ENCODE measurements at places on chromosomes 4 and X.

GRCh38 chr4:168509786-168510185, 12.9 kb downstream of the PALLD start:
- DNase-seq = no peak

GRCh38 chr4:22456291-22456690, 59.6 kb downstream of the ADGRA3 start:
- no peak for DNase-seq

GRCh38 chr4:86497980-86498862, 95.9 kb upstream of the PTPN13 start:
- peak; percentile 60 for DNase-seq

DNA sequence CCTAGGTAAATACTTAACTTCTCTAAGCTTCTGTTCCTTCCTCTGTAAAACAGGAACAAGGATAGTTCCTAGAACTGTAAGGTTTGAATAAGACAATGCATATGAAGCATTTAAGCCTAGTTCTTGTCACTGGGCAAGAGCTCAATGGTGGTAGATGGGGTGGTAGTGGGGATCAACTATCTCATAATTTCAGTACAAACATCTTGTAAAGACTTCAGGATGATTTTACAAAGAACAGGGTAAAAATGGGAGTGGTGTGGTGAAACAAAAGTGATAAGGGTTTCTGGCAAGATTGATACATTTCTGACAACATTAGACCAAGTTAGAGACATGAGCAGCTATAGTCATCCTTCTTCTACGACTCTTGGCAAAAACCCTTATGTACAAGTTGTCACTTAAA, 137.8 kb downstream of the SCFD2 start:
- no peak for DNase-seq

- DNase-seq = no peak
These were observed 335.7 kb upstream of the RASGEF1B start for GRCh38 chr4:81807386-81807785.

DNA sequence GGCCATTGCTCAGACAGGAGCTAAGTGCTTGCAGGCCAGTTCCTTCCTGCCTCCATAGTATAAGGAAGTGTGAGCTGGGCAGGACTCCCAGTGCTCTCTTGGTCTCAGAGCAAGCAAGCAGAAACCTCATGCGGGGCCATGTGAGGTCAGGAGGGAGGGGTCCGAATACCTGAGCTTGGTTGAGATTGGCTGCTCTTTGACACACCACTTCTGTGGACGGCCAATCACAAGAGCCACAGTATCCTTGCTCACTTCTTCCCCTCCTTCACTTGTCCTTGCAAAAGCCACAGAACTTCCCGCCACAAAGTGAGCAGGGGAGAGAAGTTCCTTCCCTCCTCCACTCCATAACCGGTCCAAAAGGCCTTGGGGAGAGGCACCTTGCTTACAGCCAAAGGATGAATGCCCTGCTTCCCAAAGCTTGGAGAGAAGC, 56.7 kb downstream of the PRPS1 start:
- no peak for DNase-seq

DNA sequence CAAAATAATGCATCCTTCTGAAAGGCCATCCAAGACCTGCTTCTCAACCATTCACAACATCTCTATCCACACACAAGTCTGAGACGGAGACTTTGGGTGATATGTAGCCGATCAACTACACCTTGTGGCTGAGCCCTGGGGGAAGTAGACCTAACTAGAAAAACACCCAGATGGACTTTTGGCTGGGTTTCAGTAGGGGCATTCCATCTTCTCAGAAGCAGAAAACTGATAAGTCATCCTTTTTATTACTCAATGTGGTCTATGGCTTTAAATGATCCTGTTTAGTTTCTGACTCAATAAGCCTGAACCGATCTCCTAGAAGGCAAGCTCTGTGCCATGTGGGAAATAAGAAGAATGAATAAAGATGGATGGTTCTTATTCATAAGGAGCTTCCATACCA, 82.5 kb upstream of the AFF2 start:
- no peak for DNase-seq

DNA sequence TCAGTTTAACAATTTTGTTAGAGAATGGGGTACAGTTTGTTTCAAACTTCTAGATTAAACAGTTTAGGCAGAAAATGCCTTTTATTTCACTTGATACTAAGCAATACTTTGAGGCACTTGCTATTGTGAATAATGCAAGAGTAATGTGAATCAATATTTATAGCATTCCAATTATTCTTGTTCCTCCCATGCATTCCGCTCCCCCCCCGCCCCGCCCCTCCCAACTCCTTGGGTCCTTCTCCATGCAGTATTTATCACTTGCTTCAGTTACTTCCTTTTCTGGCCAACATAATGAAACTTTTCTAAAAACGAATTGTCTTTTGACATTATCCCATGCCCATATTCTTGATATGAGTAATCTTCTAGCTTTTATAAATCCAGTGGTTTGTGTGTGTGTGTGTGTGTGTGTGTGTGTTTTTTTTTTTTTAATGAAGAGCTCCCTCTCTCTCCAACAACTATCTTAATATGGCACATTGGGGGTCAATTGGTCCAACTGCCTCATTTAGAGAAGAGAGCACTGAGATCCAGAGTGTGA, 1.6 kb downstream of the BANK1 start:
- no peak for DNase-seq

DNA sequence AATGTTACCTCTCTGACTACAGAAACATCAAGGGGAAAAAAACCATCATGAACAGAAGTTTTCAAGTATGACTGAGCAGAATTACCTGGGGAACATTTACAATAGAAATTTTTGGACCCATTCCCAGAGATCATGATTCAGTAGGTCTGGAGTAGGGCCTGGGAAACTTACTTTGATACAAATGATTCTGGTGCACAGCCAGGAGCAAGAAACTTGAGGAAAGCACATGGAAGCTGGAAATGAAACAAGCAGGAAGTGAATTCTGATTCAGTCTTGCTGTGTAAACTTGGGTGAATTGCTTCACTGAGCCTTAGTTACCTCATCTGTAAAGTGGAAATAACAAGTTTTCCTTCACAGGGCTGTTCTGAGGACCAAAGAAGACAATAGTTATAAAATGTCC, 192.5 kb upstream of the TAPT1 start:
- no peak for DNase-seq

DNA sequence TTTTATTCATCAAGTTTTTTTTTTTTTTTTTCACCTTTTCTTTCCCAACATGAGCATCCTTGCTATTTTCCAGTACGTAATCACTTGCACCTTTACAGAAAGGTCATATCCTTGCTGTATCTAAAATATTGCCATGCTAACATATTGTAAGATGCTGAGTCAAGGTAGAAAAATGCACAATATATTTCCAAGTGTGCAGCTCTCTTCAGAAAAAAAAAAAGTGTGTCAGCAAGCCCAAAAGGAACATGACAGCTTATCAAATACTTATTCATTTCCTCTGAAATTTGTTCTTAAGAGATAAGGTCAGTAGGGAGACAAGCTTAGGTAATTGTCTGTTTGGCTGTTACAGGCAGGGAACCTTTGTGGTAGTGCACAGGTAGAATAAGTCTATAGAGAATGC, 27.0 kb downstream of the SH2D1A start:
- DNase-seq = no peak

GRCh38 chrX:133369065-133369464, 46.2 kb downstream of the GPC4 start:
- DNase-seq = no peak

DNA sequence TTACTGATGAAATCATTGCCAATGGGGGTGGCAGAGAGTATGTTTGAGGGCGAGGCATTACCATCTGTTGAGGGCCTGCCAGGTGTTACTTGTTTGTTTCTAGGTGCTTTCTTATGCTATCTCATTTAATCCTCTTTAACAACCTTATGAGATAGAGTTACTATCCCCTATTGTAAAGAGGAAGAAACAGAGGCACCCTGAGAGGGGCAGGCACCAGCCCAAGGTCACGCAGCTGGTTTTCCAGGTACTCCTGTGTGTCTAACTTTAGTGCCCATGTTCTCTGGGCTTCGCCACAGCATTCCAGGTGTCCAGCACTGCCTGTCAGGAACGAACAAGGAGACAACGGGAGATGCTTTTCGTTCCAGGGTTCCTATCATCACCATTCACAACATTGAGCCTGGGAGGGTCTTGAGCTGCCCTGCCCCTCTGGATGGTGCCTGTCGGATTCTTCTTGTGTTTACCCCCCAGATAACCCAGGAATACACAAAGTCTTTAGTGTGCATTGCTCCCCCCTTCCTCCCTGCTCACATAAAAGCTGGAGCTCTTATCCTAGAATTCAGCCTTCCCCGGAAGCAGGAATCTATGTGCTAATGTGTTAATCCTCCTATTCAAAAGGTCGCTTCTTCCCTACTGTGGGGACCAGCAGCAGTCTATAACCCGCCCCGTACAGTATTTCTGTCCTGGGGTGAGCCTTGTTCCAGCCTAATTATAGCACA, 24.9 kb upstream of the GPC4 start:
- DNase-seq = no peak

DNA sequence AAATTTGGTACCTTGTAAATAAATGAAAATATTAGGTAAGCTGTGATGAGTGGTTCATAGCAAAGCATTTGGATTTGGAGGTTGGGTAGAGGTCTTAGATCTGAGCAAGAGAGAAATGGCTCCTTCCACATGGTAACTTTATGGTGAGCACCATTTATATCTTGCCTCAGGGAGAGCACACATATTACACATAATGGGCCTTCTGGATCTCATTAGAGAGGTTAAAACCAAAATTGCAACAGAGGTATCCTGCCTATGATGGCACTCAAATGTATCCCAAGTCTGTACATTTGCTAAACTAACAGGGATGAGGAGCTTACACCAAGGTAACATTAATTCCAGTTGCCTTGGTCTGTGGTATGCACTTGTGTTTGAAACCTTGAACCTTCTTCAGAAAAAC, 87.1 kb upstream of the PUDP start:
- no peak for DNase-seq

DNA sequence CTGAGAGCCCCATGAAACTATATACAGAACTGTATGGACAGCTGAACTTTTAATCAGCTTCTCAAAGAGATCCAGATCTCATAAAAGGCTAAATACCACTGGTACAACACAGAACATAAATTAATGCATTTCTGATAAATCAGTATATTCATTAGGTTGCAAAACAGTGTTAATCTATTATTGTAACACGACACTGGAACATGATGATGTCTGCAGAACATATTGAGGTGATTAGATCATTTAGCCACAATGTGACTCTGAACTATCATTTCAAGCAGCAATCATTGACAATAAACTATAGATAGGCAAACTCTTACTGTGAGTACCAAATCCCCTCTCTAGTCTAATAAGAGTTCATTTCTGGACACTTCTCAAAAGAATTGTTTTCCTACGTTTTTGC, 50.3 kb downstream of the GASK1B start:
- DNase-seq = no peak

GRCh38 chrX:72313707-72314641, 8.3 kb upstream of the CITED1 start:
- DNase-seq = no peak

- DNase-seq = no peak
These were observed 73.3 kb upstream of the PPP3CA start for GRCh38 chr4:101420661-101421060.

DNA sequence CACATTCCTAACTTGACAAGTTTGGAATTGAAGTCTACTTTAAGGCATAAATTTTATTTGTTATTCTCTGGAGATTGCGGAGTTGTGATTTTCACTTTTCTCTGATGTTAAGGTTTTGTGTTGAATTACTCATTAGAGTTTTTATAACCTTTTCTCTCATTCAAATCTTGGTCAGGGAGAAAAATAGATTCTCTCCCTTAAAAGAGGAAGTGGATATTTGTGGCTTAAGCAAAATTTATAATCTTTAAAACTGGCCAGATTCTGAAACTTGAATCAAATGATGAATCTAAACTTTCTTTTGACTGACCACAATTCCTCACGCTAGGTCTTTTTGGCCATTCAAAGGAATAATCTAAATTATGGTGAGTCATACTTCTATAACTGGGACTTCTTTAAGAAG, 361.4 kb downstream of the TEX13C start:
- no peak for DNase-seq

- no peak for DNase-seq
These were observed 178.6 kb downstream of the NAA11 start for GRCh38 chr4:79147251-79147650.

DNA sequence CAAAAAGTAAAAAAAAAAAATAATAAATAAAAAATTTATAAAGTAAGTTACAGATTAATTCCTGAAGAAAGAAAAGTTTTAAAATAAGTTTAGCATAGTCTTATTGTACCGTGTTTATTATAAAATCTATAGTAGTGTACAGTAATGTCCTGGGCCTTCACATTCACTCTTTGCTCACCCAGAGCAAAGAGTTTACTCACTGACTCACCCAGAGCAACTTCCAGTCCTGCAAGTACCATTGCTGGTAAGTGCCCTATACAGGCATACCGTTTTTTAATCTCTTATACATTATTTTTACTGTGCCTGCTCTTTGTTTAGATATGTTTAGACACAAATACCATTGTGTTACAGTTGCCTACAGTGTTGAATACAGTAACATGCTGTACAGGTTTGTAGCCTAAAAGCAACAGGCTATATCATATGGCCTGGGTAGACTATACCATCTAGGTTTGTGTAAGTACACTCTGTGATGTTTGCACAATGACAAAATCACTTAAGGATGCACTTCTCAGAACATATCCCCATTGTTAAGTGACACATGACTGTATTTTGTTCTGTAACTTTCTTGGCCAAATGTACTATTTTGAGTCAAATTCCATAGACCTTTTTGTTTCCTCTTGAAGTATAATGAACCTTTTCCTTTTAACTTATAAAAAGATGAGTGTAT, 199.0 kb upstream of the NUDT6 start:
- DNase-seq = no peak

DNA sequence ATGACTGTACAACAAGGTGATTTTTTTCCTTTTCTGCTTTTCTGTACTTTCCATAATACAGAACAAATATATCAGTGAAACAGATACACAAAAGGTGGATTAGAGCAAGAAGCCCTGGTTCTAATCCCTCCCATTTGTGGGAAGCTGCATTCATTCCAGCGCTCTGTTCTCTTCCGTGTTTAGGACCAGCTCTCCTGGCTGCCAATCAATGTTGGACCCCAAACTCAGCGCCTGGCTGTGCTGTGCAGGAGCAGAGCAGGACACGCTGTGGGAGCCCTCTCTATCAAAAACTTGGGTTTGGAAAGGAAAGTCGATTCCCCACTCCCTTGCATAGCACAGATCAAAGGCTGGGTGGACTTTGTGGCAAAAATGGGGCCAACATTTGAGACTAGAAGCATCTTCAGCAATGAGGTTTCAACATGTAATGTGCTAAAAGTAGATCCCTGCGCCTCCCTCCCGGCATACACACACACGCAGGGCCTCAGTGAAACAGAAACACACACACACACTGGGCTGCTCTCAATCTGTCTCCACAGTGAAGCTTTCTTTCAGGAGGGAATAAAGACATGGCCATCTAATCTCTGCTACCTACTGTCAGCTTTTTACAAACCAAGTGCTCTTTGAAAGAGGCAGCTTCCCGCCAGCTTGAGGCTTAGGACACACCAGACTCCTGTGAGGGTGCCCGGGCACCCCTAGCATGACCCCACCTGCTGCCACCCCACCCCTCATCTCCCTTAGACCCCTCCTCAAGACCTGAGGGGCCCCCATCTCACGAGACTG, 12.2 kb downstream of the WDR1 start:
- no peak for DNase-seq

GRCh38 chr4:143721317-143721716, 20.8 kb upstream of the FREM3 start:
- no peak for DNase-seq

Data from NCI-H1436 (cell line).